ENCODE measurements at places on chromosomes 13 and 19.

GRCh38 chr13:98875146-98875729 lies 102.6 kb downstream of the DOCK9 start:
- no peak for DNase-seq

GRCh38 chr13:25095851-25096453 lies at the start of gene PABPC3:
Gene PABPC3 (plus strand): TSS chr13:25096136. CDS start chr13:25096199, 63 bp downstream.
- no peak for DNase-seq

- DNase-seq = no peak
These were observed 8.6 kb downstream of the CALM3 start for GRCh38 chr19:46609511-46610412.

DNA sequence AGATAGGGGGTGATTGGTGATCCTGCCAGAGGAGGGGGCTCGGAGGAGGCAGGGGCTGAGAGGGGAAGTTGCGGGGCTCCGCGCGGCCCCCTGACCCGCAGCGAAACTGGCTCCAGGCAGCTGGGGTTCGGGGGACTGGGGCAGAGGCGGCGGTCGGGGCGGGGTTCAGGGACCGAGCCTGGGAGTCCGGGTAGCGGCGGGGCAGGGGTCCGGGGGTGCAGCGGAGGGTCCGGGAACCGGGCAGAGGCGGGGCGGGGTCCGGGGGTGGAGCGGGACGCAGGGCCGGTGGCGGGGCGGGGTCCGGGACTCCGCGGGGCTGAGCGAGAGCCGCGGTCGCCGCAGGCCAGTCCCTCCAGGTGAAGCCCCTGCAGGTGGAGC lies 1.2 kb downstream of the MADCAM1 start:
- no peak for DNase-seq

- DNase-seq = no peak
These were observed 1405.0 kb downstream of the OLFM4 start for GRCh38 chr13:54433493-54434206.

Data from activated gamma-delta T cell treated with Interleukin-2 at 50 U/mL for 16 hours (primary cell).